ENCODE measurements at places on chromosomes 12 and 14.

DNA sequence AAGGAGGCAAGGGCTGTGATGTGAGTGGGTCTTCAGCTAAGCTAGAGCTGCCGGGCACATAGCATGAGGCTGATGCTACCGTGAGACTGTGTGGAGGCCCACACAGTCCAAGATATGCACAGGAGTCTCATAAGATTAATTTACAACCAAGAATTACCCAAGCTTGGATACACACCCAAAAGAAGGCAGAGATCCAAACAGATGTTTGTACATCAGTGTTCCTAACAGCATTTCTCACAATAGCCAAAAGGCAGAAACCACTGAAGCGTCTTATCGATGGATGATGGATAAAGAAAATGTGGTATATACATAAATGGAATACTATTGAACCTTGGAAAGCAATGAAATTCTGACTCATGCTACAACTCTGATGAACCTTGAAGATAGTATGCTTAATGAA is 40.8 kb upstream of the RIC8B start:
- DNase-seq: no peak

- DNase-seq: no peak
Measured at GRCh38 chr12:3330976-3331510, 160.0 kb upstream of the PRMT8 start.

- DNase-seq: no peak
Measured at GRCh38 chr12:51819736-51820525, 28.6 kb downstream of the FIGNL2 start.

- no peak for DNase-seq
Measured at GRCh38 chr12:128613837-128614590, 209.7 kb downstream of the SLC15A4 start.

DNA sequence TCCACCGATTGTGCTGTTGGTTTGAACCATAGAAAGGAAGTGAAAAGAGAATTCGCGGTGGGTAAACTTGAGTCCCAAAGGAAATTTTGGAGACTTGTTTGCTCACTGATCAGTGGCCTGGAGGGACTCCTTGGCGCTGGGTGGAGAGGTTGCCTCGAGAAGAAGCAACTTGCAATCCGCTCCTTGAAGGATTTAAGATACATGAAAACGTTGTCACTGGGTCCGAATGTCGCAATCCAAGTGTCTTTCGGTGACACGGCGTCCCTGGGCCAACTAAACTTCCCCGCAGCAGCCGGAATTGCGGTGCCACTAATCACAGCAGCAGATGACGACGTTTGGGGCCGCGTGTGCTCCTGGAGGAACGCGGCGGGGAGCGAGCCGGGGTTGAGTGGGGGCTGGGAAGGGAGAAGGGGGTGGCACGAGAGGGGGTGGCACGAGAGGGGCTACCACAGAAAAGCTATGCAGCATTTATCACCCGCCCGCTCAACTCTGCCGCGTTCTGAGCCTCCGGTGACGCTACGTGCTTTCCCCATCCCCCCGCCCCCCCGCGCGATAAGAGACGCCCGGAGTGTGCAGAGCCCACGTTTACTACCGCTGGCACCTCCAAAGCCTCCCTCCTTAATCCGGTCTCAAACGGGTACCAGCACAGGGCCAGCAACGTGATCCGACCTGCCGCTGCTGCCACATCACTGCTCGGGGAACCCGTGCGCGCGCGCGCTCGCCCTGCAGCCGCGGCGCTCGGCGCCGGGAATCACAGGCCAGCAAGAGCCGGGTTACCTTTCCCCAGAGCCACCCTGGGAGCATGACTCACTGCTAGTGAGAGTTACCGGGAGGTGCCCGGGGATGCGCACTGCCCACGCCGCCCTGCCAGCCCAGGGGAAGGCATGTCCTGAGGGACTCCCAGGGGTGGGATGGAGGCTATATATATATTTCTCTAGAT is 833 bp upstream of the BHLHE41 start:
- DNase-seq: peak; percentile 76

- DNase-seq: no peak
Measured at GRCh38 chr14:51516706-51517395, 134.9 kb upstream of the FRMD6 start.

DNA sequence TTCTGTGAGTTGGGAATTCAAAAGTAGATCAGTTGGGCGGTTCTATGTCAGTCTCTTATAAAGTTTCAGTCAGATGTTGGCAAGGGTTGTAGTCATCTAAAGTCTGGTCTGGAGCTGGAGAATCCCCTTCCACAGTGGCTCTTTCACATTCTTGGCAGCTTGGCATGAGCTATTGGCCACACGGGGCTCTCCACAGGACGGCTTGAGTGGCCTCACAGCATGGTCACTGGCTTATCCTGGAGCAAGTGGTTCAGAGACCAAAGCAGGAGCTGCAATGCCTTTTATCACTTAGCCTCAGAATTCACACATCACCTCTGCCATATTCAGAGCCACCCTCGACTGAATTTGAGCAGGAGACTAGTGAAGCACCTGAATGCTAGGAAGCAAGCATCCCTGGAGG is 7.1 kb upstream of the KICS2 start:
- DNase-seq: no peak

DNA sequence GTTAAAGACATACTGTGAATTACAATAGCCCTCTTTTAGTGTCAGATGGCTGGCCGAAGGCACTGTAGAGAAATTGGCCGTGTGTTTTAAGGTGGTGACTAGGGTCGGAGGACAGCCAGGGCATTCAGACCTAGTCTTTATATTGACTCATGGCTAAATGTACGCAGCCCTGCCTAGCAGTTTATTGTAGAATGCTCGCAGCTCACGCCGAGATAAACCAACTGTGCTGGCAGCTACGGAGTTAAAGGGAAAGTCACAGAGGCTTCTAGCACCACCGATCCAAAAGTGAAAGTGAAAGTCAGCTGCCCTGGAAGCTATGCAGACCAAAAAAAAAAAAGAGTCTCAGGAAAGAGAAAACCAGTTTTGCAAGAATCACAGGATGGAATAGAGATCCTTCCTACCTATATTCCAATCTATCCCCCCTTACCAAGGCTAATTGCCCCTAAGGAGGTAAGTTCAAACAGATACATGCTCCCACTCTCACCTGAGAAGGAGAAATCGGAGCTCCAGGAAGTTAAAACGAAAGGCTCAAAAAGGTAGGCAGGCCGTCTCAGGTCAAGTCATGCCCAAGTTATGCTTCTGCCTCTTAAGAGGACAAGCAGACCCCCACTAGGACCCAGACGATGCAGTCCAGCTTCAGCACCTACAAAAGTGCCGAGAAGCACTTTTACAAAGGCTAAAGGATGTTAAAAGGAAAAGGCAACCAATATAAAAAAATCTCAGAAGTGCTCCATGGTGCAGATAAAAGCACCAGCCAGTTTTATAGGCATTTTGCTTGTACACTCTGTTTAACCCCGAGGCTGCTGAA is 24.8 kb downstream of the KLRK1 start:
- DNase-seq: no peak

- DNase-seq: no peak
Measured at GRCh38 chr12:6954316-6955107, 3.4 kb downstream of the PTPN6 start.

DNA sequence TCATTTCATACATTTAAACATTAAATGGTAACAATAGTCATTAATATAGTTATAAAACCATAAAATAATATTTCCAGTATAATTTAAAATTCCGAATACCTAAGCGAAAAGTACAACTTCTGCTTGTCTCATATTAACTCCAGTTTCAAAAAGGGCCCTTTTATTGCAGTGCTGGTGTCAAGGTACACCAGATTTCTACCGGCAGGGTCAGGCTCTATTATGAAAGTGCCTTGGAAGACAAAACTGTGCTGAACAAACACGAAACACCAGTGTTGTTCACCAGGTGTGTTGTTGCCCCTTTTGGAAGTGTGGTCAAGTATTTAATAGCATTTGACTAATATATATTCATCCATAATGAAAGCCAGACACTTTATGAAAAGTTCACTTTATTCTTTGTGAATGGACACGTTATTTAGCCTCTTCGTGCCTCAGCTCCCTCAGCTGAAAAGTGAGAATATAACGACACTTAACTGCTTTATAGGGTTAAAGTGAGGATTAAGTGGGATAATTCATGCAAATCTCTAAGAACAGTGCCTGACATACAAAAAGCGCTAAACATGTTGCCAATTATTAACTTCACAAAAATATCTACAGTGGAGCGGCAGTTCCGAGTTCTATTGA is 20.3 kb upstream of the GNS start:
- no peak for DNase-seq

DNA sequence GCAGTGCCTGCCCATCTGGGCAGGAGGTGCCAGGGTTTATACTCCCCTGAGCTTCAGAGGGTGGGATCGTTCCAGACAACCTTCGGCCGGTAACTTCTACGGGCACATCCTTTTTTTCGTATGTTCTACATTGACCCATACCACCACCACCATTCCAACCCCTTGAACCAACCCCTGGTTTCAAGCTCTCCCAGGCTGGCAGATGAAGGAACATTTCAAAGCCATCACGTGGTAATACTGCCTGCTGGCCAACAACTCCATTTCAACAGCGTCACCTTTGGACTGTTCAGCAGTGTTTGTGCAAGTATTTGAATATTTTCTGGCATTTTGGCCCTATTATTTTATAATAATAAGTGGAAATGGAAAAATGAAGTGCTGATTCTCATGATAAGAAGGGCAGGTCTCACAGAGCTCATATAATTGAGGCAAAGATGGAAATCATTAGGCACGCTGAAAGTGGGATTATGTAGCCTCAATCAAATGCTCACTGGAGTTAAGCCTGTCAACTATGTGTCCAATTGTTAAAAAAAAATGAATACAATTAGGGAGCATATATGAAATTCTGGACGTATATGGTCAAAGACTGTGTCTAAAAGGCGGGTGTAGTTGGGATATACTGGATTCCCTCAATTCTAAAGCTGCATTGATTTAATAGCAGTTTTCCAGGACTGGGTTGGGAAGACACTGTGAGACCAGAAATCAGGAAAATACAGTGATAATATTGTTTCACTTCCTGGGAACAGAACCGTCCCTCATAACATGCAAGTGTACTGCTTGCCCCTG is 162.1 kb downstream of the ZFP36L1 start:
- DNase-seq: no peak

DNA sequence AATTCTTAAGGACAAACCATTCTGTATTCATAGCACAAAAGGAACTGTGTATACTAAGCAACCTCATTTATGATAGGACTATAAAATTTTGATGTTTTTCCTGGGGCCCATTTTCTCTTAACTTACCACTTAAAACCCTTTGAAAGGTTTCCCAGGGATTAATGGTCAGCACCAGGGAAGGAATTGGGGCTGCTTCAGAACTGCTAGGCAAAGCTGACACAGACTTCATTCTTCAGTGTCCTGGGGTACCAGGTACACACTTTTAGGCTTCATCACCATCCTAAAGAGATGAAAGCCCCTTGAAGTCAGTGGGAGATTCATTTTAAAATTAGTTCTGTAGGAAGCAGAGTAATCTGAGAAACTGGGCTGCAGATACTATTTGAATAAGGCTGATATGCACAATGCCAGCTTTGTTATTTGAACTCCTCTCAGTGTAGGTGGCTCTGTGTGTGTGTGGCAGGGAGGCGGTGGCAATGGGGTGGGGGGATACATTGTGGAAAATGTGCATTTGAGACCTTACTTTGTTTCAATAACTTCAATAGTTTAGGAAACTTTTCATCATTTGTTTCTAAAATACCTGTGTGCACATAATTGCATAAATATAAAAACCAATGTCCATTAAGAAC is 329.3 kb upstream of the DCN start:
- no peak for DNase-seq

DNA sequence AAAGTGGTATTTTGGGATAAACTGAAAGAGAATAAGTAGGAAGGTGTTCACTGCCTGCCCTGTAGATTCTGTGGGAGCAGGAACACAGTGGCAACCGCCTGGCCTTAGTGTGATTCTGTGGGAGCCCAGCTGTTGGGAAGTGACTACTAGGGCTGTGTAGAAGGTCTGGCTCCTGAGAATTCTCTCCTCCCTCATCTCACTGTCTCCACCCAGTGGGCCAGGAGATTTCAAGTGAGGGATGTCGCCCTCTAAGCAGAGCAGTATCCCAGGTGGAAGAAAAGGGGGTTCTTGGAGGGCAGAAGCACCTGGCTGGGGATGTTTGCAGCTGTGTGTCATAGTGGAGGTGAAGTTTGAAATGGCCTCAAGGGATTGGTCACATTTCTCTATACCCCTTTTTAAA is 113.7 kb downstream of the TBC1D30 start:
- no peak for DNase-seq

DNA sequence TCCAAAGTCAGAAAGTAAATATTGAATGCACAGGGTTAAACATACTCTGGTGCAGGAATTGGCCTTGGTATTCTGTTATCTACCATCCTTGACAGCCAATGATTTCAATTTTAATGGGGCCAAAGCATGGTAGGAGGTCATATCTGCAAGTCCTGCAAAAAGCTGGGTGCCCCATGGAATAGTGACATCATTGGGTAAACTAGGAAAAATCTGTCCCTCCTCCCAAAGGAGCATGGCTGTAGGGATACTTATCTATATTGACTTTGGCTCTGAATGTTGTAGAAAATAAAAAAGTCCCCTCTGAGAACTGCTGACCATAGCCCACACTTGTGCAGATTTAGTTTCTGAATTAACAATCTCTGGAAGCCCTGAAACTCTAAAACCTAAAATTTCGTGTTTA is 403.2 kb upstream of the SEL1L start:
- no peak for DNase-seq

DNA sequence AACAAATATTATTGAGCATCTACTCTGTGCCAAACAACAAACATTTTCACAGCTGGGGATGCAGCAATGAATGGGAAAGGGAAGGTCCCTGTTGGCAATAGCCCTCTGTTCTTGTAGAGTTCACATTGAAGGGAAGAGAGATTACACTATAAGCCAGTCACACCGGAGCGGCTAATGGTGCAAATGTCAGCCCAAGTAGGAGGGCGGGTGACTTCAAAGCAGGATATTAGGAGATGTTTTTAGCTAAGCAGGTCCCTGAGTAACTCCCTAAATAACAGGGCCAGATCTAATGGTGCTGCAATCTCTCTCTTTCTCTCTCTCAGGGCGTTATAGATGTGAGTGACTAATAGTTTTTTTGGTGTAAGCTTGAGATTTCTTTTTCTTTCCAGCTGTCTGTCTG is 30.7 kb downstream of the FLVCR2 start:
- DNase-seq: no peak

DNA sequence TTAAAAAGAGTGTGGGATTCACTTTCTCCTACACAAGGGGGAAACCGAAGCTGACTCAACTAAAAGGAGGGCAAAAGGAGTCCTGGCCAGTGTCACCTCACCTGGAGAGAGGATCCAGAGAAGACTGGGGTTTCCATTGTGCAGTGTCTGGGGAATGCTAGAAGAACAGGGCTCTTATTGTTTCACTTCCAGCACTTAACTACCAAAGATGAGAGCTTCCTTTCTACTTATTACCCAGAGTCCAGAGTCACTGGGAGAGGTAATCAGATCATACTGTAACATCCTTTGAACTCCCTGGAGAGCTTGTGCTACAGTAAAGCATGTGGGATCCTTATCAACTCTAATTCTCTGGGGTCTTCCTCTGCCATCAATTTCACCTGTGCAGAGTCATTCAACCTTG is 148.4 kb upstream of the BCL2L14 start:
- no peak for DNase-seq

- DNase-seq: no peak
Measured at GRCh38 chr12:104486363-104486750, 29.6 kb downstream of the CHST11 start.

GRCh38 chr12:105261010-105261409 is 25.0 kb upstream of the APPL2 start:
- DNase-seq: no peak

GRCh38 chr14:89813617-89814031 is 140.9 kb downstream of the EFCAB11 start:
- no peak for DNase-seq

GRCh38 chr12:49548481-49548821 is 9.6 kb downstream of the KCNH3 start:
- no peak for DNase-seq

GRCh38 chr14:50037852-50038251 is 78.5 kb downstream of the VCPKMT start:
- no peak for DNase-seq

Measured in glutamatergic neuron (in vitro differentiated cells).